Kasumi-1 (cell line): ENCODE measurements at places on chromosomes 1 and 21.

DNA sequence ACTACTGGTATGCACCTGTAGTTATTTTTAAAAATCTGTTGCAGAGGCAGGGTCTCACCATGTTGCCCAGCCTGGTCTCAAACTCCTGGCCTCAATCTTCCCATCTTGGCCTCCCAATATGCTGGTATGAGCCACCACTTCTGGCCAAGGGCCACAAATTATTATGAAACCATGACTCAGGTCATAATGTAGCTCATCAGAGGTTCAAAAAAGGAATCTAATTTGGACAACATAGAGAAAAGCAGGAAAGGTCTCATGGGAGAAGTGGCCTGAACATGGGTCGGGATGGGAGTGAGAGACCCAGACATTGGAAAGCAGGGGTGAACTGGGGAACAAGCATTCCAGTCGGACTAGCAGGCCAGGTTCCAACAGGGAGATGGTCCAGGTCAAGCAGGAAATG, 45.2 kb upstream of the C1orf198 start:
- DNase-seq: no peak

DNA sequence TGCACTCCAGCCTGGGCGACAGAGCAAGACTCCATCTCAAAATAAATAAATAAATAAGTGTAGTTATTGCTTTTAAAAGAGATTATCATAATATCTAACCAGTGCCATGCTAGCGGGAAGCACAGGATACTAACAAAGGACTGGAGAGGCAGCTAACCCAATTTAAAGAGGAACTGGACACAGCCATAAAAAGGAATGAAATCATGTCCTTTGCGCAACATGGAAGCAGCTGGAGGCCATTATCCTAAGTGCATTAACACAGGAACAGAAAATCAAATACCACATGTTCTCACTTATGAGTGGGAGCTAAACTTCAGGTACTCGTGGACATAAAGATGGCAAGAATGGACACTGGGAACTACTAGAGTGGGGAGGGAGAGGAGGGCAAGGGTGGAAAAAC, 54.9 kb downstream of the TM2D1 start:
- DNase-seq: no peak

- DNase-seq: no peak
These were observed 1.9 kb upstream of the S100A8 start for GRCh38 chr1:153392822-153393221.

DNA sequence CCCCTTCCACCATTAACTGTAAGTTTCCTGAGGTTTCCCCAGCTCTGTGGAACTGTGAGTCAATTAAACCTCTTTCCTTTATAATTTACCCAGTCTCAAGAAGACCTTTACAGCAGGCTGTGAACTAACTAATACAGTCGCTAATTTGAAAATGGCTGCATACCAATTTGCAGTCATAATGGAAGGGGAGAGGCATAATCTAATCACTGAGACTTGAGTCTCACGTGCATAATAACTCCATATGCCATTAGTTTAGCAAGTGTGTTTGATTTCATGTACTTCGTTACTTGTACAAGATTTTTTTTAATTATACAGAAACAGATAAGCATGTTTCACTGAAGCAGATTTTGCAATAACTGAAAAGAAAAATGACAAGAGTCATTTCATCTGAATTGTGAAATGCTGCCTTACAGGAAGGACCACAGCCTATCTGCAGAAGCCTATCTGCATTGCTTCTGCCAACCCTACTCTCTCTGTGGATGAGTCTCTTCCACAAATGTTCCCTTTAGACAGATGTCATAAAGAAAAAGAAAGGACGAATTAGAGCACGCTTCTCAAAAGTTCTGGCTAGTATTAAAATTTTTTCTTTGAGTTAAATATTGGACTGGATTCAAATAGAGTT, 99.1 kb downstream of the PTGER3 start:
- no peak for DNase-seq

GRCh38 chr1:227794817-227795192, 20.7 kb upstream of the PRSS38 start:
- DNase-seq: no peak

DNA sequence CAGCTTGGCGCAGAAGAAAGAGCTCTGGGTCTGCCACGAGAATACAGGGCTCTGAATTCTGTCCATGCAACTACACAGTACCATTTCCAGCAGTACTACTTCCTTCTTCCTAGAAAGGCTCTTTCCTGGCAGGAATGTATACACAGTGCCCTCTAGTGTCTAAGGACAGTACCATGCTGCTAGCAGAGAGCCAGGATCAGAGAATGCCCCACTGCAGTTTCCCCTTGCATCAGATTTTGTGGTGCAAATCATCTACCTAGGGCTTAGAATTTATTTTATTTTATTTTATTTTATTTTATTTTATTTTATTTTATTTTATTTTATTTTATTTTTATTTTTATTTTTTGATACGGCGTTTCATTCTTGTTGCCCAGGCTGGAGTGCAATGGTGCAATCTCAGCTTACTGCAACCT, 50.8 kb downstream of the PAX7 start:
- DNase-seq: peak; percentile 84

GRCh38 chr1:228085287-228085951, 2.9 kb downstream of the ARF1 start:
- peak; percentile 17 for DNase-seq

GRCh38 chr1:7008975-7009740, 223.9 kb downstream of the CAMTA1 start:
- no peak for DNase-seq

- no peak for DNase-seq
These were observed 217.6 kb downstream of the LMX1A start for GRCh38 chr1:165138960-165139359.

DNA sequence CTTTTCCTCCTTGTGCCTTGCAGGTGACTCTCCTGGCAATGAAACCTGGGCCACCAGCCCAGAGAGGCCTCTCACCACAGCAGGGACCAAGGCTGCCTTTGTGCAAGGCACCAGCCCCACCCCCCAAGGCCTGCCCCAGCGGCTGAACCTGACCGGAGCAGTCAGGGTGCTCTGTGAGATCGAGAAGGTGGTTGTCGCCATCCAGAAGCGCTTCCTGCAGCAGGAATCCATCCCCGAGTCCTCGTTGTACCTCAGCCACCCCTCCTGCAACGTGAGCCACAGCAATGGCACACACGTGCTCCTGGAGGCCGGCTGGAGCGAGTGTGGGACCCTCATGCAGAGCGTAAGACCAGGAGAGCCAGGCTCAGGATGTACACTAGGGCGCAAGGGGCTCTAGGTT, 51.7 kb downstream of the UMODL1 start:
- DNase-seq: no peak
